Stimulated activated CD8-positive, alpha-beta memory T cell treated with anti-CD3 and anti-CD28 coated beads, Interleukin-12 subunit alpha, Interleukin-12 subunit beta, amount 100 ng/mL, for 4 hours (primary cell): ENCODE measurements at places on chromosomes 7 and 10.

DNA sequence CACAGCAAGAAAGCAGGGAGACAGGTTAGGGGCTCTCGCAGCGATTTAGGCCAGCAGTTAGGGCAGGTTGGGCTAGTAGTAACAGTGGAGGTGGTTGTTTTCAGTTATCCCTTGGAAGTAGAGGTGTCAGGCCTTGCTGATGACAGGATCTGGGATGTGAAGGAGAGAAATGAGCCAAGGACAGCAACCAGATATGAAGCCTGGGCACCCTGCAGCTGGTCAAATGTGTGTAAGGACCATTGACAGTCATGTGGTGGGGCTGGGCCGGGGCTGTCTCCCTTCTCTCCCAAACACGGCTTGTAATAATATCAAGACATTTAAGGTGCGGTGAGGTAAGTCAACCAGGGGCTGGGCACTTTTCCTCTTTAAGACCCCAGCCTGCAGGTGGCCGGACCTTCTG is 112.5 kb upstream of the IGFBP3 start:
- no peak for DNase-seq

DNA sequence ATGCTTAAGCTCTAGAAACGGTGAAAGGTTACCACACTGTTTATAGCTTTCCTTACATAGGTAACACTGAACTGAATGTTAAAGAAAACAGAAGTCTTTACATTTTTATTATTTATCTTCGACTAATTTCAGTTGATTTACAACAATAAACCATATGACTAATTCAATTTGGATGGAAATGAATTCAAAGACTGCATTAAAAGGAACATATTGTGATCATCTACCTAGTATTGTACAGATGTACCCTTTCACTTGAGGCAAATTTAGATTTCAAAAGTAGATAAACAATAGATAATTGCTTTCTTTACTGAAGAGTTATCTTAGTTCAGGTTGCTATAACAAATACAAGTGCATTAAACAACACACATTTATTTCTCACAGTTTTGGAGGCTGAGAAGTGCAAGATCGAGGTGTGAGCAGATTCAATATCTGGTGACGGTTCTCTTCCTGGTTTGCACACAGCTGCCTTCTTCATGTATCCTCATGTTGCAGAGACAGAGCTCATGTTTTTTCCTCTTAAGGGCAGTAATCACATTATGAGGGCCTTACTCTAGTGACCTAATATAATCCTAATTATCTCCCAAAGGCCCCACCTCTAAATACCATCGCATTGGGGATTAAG is 15.0 kb upstream of the ARMC3 start:
- no peak for DNase-seq

GRCh38 chr10:24000271-24000813 is 208.6 kb upstream of the KIAA1217 start:
- no peak for DNase-seq

- no peak for DNase-seq
Measured at GRCh38 chr10:48551861-48552591, 52.8 kb downstream of the ARHGAP22 start.

GRCh38 chr7:157589680-157590079 is 252.9 kb downstream of the DNAJB6 start:
- DNase-seq = no peak

DNA sequence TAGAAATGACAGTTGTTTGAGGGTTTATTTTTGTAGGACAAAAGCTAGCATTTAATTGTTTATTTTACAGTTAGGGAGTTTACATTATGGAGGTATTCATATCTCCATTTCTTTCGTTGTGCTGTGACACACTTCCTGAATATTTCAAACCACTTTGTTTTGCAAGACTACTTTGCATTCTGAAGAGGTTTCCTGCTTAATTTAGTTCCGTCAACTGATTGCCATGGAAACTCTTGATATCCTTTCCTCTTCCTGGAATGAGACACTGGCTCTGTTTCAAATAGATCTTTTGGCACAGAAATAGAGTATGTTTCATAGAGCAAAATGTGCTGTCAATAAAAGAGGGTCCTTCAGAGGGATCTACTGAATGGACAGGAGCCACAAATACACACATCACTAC is 159.5 kb upstream of the AGR3 start:
- no peak for DNase-seq

- DNase-seq = no peak
Measured at GRCh38 chr7:99437946-99438572, 539 bp downstream of the PTCD1 start.

- DNase-seq = no peak
Measured at GRCh38 chr7:5231811-5232484, 41.9 kb downstream of the WIPI2 start.

DNA sequence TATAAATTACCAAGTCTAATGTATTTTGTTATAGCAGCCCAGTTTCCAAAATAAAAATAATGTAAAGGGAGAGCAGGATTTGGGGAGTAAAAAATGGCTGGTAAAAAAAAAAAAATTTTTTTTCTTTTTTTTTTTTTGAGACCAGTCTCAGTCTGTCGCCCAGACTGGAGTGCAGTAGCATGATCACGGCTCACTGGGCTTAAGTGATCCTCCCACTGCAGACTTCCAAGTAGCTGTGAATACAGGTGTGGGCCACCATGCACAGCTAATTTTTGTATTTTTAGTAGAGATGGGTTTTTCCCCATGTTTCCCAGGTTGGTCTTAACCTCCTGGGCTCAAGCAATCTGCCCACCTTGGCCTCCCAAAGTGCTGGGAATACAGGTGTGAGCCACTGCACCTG is 4.8 kb upstream of the LSM8 start:
- no peak for DNase-seq

GRCh38 chr7:13276977-13277376 is 589.5 kb downstream of the ARL4A start:
- no peak for DNase-seq

GRCh38 chr7:104124893-104125477 is 82.8 kb downstream of the ORC5 start:
- no peak for DNase-seq

DNA sequence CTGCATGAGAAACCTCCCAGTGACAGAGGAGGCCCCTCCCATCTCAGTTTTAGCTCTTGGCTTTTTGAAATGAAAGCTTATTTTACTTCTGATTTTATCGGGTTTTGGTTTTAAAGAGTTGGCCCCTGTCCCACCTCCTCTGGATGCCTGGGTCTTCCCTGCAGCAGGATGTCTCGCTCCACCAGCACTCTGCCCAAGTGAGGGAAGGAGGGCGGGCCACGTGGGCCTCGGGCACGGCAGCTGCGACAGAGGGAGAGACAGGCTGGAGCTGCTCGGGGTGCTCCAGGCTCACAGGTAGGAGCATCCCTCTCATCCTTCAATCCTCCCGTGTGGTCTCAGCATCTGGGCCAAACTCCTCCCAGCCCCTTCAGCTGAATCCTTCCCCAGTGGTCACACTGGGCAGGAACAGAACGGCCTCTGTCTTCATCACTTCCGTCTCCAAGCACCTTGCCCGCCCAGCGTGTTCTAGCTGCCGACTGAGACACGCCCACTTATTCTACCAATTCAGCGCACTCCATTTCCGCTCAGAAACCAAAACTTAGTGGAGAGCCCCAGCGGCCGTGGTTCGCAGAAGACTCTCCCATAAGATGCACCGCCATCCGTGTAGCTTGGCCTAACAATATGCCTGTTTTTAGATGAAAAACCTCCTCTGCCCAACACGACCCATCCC is 222.9 kb downstream of the GLRX3 start:
- no peak for DNase-seq

GRCh38 chr7:52447581-52448180 is 587.8 kb upstream of the POM121L12 start:
- no peak for DNase-seq

DNA sequence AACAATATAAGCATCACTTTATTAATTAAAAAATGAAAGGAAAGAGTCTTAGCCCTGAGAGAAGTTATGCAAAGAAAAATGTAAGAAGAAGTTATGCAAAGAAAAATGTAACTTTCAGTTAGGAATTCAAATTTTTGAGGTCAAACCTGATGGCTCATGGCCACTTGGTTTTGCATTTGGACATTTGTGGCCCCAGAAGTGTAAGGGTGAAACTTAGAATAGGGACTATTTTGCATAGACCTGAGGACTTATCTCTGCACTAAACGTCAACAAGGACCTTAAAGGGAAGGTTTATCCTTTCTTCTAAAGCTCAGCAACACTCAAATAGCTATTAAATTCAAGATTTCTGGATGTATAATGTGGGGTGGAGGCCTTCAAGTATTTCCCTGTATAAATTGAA is 724.5 kb upstream of the POT1 start:
- no peak for DNase-seq

DNA sequence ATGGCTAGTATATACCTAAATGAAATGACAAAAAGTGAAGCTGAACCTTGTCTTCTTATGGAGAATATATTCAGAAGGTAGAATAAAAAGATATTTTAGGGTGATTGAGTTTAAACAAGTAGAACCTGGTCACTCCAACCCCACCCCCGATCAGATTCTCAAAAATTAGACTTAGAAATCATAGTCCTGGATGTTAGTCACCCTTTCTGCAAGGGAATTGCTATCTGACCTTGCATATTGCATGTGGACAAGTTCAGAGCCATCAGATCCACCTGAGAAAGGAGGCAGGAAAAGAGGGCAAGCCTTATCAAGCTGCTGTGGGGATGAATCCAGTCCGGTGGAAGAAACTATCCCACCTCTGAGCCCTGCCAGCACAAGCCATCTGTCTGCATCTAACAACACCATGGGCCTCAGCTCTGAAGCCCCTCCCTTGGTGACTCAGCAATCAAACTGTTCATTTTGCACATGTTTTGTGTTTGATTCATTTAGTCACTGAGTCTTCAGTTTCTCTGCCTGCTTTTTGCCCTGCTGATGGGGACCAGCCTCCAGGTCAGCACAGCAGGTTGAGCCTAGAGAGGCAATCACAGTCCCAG is 727.3 kb downstream of the AUTS2 start:
- no peak for DNase-seq

- DNase-seq = no peak
Measured at GRCh38 chr10:66180581-66181318, 745.1 kb upstream of the LRRTM3 start.

GRCh38 chr10:70956029-70956759 is 67.8 kb upstream of the PCBD1 start:
- DNase-seq = no peak

- no peak for DNase-seq
Measured at GRCh38 chr10:30818854-30819253, 189.3 kb upstream of the LYZL2 start.

DNA sequence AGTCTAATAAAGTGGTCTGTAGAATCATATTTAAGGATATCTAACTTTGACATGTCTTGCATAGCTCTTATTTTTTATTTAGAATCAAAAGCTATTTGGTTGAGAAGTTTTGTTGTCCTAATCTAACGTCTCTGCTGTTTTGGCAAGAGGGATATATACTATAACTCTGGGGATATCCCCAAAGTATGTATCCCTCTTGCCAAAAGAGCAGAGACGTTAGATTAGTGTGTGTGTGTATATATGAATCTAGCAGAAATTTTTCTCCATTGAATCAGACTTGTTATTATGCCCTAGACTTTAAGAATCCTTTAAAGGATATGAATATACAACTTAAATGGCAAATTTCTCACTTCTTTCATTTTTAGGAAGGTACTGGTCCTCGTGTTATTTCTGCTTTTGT is 9.6 kb downstream of the SMC3 start:
- DNase-seq = no peak

DNA sequence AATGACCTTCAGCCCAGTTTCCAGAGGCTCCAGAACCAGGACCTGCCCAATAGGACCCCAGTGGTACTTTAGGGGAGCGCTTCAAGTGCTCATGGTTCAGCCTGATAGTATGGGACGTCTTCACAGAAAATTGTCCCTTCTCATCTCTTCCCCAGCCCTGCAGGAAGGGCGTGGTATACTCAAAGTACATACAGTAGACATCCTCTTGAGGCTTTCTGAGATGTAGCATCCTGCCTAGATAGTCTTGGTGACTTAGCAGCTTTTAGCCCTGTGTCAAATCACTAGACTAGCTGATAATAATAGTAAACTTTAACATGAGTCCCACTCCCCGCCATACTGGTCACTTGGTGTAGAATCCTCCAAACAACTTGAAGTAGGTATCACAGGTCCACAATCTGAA is 193.2 kb downstream of the CYP26A1 start:
- DNase-seq = no peak

- DNase-seq = no peak
Measured at GRCh38 chr7:136324073-136324704, 347.0 kb upstream of the MTPN start.

- no peak for DNase-seq
Measured at GRCh38 chr7:1569016-1569415, 816 bp downstream of the PSMG3 start.

DNA sequence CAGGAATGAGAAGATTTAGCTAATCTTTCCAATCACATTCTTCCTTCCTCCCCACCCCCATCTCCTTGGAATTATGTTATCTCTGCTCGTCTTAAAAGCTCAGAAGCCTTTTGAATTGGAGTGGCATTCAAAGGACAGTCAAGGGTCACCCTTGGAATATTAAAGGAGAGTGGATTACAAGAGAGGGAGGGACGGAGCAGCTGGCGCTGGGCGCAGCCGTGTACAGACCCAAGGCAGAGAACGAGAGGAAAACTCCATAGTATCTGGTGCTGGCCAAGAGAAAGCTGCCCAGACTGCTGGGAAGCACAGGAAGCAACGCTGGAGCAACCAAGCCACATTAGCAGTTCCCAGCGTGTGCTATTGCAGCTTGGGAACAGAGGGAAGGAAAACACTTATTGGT is 95.7 kb downstream of the POU6F2 start:
- no peak for DNase-seq

DNA sequence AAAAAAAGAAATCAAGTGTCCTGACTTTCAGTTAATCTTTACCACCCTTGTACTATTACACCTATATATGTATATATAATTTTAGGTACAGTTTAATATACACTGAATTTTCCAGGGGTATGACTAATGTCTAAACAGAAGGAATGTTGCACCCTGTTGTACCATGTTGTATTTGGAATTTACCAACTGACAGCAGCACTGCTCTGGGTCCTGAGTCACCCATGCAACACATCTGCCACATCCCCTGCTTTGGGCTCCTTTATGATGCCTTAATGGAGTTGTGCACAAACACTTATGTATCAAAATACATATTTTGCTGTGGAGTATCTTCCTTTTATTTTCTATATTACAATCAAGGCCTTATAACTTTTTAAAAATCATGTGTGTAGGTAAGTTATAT is 21.2 kb downstream of the YAE1 start:
- DNase-seq = no peak

GRCh38 chr10:3741688-3742461 is 43.1 kb downstream of the KLF6 start:
- DNase-seq = no peak

- no peak for DNase-seq
Measured at GRCh38 chr10:5476918-5477525, 22.3 kb downstream of the CALML5 start.
